Adrenal gland (tissue), 19 donors: ENCODE measurements at places on chromosomes 5 and 9. TPM values are rescaled to one million over a fixed set of nuclear protein-coding genes. Genes with fewer than 3 reads are reported as not detected.
A peak's percentile ranks its signal among the peaks of the same experiment; 100 is the strongest.

DNA sequence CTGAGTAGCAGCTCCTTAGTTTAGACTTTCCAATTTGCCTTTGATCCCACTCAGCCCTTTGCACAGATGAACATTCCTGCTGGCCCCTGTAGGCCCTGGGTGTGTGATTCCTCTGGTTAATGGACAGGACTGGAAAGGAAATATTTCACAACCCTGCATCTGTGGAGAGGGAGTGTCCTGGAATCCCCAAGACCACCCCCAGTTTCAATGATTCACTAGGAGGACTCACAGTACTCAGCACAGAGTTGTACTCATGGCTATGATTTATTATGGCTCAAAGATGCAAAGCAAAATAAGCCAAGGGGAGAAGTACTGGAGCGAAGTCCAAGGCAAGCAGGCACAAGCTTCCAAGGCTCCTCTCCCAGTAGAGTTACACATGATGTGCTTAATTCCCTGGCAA, 42.4 kb upstream of the TJP2 start:
- no peak for DNase-seq

GRCh38 chr5:74603376-74603775, 37.2 kb downstream of the ENC1 start:
- no peak for DNase-seq

GRCh38 chr9:96467784-96468183, 17.8 kb downstream of the HABP4 start:
- no peak for DNase-seq

- no peak for DNase-seq
Observed at GRCh38 chr5:80722916-80723315, 68.1 kb upstream of the DHFR start.

- DNase-seq = peak; percentile 21
Observed at GRCh38 chr5:44875661-44876605, 67.2 kb downstream of the MRPS30 start.

DNA sequence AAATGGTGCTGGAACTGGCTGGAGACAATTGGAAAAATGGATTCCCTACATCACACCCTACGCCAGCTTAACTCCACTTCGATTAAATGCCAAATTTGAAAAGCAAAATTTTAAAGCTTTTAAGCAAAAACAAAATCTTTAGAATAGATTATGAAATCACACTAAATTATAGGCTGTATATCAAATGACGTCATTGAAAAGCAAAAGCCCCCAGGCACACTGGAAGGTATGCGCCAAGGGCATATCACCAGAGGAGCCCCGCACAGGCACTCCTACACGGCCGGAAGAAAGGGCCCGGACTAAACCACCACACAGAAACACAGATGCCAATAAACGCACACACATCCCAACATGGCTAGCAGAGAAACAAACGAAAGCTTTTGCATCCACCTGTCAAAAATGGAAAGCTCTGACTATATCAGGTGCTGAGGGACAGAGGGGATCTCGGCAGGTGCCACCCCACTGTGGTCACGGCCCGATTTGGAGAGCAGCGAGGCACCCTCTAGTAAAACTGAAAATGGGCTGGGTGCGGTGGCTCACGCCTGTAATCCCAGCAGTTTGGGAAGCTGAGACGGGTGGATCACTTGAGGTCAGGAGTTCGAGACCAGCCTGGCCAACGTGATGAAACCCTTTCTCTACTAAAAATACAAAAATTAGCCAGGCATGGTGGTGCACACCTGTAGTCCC, 17.0 kb upstream of the MXD3 start:
- no peak for DNase-seq

DNA sequence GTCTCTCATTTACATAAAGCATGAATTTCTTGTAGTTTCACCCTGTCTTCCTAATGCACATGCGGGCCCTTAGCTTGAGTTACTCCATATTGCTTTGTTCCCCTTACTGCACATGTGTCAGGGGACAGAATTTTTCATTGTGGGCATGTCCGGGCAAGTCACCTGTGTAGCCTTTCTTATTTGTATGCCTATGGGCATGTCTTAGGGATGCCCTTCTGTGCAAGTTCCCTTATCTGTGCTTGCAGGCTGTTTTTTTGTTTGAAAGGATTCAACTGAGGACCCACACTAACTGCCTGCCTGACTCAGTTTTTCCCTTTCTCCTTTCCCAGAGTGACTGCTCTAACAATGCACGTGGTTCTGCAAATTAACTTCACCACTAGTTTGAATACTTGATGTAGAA, 161.7 kb downstream of the YTHDC2 start:
- DNase-seq = no peak

DNA sequence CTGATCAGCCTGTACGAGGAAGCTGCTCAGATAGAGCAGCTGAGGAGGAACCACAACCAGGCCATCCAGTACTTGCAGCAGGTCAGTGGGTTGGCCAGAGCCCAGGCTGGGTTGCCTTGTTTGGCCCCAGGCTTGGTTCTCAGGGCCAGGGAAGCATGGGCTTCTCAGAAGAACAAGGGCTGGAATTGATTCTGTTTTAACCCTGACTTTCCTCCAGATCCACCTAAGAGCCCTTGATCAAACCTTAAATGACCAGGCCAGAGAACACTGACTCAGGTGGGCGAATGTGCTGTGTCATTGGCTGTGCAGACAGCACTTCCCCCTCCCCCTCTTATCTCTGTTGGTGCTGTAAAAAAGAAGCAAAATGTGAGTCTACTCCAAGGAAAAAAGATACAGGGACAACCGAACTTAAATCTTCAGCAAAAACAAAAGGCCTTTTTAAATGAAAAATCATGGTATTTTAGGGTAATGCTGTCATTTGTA, 28.1 kb downstream of the TTC23L start:
- DNase-seq = peak; percentile 63

SMIM33 gene
- not detected for polyA plus RNA-seq

IL31RA gene
- polyA plus RNA-seq = not detected

ZBTB26 gene
- 5.2 TPM for polyA plus RNA-seq

UNC13B gene
- polyA plus RNA-seq = 31.3 TPM

INSL6 gene
- not detected for polyA plus RNA-seq

SLC4A9 gene
- polyA plus RNA-seq = 0.13 TPM
